ENCODE measurements at places on chromosomes 11 and 22.

GRCh38 chr11:40062616-40063015 lies 1396.8 kb downstream of the LRRC4C start:
- no peak for DNase-seq
- H3K4me3 ChIP-seq: no peak overlapping the region
- H3K27me3 ChIP-seq: no peaks in the 10 kb centered on the region
- H3K27ac ChIP-seq: no peak overlapping the region

- no peaks in the 10 kb centered on the region for H3K36me3 ChIP-seq
- no peaks in the 10 kb centered on the region for H3K27me3 ChIP-seq
- no peak overlapping the region for H3K27ac ChIP-seq
- DNase-seq: no peak
- no peak overlapping the region for H3K4me3 ChIP-seq
Measured at GRCh38 chr11:92297567-92298553, 73.2 kb downstream of the FAT3 start.

- H3K27me3 ChIP-seq: peaks cover 13% of the 10 kb centered on the region
- H3K36me3 ChIP-seq: no peaks in the 10 kb centered on the region
- H3K4me1 ChIP-seq: no peaks in the 10 kb centered on the region
- no peak for DNase-seq
- H3K4me3 ChIP-seq: no peak overlapping the region
Measured at GRCh38 chr22:30857791-30858190, 110.8 kb downstream of the MORC2 start.

DNA sequence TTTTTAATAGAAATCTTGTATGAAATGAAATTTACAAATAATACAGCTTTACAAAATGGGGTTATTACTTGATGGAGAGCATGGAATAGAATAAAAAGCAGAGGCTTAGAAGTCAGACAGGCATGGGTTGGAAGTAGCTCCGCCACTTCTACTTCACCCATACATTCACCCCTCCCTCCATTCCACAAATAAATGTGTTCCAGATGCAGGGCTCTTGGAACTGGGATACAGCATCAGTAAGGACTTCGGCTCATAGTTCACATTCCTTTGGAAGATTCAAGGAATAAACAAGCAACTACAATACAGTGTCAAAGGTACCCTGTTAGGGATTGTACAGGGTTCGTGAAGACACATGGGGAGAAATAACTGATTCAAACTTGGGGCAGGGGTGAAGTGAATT lies 156.8 kb downstream of the WNT11 start:
- peaks cover 4% of the 10 kb centered on the region for H3K4me1 ChIP-seq
- H3K36me3 ChIP-seq: peaks cover 4% of the 10 kb centered on the region
- H3K27ac ChIP-seq: no peak overlapping the region

DNA sequence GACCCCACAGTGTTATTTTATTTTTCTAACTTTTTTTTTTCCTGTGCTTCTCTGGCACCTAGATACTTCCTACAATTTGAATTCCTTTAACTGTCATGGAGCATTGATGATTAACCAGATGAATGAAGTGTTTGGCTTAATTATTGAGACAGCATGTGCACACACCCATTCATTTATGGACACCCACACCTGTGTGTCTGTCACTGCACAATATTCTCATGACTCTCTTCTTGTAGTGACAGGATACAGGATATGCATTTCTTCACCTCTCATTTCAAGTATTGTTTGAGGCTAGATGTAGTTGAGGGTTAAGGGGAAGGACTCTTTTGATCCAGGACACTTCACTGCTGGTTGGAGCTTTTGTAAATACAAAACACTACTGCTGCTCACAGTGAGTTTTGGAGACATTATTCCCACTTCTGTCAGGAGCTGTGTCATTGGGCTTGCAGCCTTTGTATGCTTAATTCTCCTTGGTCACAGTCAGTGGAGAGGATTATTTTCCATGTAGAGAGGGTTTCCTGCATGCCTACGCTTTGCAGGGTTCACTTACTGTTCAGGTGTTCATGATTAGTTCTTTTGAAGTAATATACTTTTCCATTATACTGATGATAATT lies 33.5 kb downstream of the SPECC1L start:
- H3K36me3 ChIP-seq: peaks cover 13% of the 10 kb centered on the region
- no peak overlapping the region for H3K27ac ChIP-seq
- H3K4me1 ChIP-seq: peaks cover 44% of the 10 kb centered on the region
- no peak overlapping the region for H3K4me3 ChIP-seq
- H3K27me3 ChIP-seq: no peaks in the 10 kb centered on the region
- DNase-seq: no peak

GRCh38 chr22:42384506-42384905 lies 47.7 kb downstream of the NFAM1 start:
- H3K27ac ChIP-seq: no peak overlapping the region
- DNase-seq: no peak
- H3K4me3 ChIP-seq: no peak overlapping the region
- no peaks in the 10 kb centered on the region for H3K36me3 ChIP-seq
- H3K4me1 ChIP-seq: no peaks in the 10 kb centered on the region

DNA sequence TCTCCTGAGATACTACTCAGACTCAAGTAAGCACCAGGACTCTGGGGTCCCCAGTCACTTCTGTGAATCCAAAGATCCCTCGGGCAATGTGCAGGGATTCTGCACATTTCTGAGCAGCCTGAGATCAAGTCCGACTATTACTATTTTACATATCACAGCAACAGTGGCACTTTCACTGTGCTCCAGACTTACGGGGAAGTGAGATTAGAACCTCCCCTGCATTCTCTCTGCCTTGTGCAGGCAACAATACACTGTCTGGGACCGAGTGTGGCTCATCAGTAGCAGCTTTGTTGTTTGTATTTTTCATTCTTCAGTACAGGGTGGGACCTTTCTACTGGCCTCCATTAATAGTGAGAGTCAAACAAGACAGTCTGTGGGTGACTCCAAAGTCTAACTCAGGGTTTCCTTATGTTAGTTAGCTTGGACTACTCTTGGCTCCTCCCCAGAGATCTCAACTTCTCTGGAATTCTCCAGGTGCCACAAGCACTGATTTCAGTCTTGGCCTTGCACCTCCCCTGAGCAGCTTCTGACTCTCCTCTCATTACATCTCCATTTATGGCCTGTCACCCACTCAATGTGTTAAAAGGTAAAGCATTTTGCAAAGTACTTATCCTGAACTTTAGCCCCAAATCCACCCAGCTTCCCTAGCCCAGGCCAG lies 76.2 kb upstream of the TOP3B start:
- DNase-seq: no peak
- H3K4me1 ChIP-seq: no peaks in the 10 kb centered on the region
- no peaks in the 10 kb centered on the region for H3K36me3 ChIP-seq
- H3K4me3 ChIP-seq: no peak overlapping the region
- H3K27me3 ChIP-seq: peaks cover 25% of the 10 kb centered on the region

DNA sequence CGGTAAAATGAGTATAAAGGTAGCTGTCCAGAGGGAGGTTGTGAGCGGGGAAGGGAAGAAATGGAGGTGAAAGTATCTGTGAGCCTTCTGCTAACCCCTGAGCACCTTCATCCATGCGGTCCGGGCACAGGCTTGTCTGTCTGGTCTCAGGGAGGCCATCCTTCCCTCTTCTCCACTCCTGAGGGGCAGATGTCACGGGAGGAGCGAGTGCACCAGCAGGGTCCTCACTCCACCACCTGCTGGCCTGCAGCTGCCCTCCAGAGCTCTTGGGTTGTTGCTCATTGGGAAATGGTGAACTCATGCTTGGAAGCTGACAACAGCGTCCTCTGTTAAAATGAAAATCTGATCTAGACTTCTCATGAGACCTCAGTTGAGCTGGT lies 33.8 kb upstream of the WNT11 start:
- no peaks in the 10 kb centered on the region for H3K36me3 ChIP-seq
- H3K4me1 ChIP-seq: peaks cover 15% of the 10 kb centered on the region
- no peak overlapping the region for H3K27ac ChIP-seq
- peaks cover 2% of the 10 kb centered on the region for H3K27me3 ChIP-seq

- peaks cover 87% of the 10 kb centered on the region for H3K4me1 ChIP-seq
- peak overlapping the region; percentile 88 for H3K27ac ChIP-seq
- DNase-seq: peak; percentile 70
- no peaks in the 10 kb centered on the region for H3K27me3 ChIP-seq
- H3K4me3 ChIP-seq: peak overlapping the region; percentile 85
Measured at GRCh38 chr11:128302425-128303186, 284.8 kb downstream of the ETS1 start.

DNA sequence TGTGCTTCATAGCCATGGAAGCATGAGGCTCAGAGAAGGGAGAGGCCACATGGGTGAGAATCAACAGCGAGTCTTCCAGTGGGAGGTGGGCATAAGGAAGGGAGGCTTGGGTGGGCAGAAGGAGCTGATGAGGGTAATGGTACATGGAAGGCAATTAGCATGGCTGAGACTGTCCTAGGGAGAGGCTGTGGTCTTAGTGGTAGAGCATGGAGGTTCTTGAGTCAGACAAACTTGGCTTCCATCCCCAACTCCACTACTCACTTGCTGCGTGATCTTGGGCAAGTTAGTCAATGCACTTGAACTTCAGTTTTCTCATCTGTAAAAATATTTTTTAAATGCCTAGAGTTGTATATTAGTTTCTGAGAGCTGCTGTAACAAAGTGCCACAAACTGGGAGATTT lies 227.2 kb upstream of the E2F8 start:
- peaks cover 11% of the 10 kb centered on the region for H3K27me3 ChIP-seq
- DNase-seq: no peak
- H3K4me1 ChIP-seq: no peaks in the 10 kb centered on the region
- no peak overlapping the region for H3K4me3 ChIP-seq
- no peaks in the 10 kb centered on the region for H3K36me3 ChIP-seq

- DNase-seq: no peak
- H3K27me3 ChIP-seq: peaks cover 14% of the 10 kb centered on the region
- H3K36me3 ChIP-seq: no peaks in the 10 kb centered on the region
- no peak overlapping the region for H3K27ac ChIP-seq
- H3K4me3 ChIP-seq: no peak overlapping the region
Measured at GRCh38 chr11:44657836-44658505, 68.8 kb upstream of the TSPAN18 start.

DNA sequence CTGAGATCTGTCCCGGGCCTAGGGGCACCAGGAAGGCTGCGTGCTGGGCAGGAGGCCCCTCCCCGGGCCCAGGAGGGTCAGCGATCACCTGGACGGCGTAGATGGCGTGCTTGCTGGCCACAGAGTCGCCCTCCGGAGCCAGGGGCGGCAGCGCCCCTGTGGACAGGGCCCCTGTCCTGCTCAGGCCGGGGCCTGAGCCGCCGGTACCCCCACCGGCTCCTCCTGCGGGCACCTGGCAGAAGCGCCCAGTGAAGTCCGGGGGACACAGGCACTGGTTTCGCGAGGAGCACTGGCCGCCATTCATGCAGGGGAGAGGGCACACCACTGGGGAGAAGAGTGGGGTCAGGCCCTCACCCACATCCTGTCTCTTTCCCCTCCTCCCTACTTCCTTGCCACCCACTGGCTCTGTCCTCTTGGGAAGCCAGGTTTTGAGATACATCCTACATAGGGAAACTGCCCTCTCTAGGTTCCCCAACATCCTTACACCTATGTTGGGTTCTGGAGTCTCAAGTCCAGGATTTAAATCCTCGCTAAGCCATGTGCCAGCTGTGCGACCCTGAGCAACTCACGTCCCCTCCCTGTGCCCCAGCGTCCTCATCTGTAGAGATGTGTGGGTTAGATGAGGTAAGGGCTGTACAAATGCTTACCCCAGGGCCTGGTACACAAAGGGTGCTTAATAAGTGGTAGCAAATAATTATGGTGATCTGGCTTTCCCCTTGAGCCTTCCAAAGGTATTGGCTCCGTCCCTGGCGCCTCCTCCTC lies 3.9 kb downstream of the LTBP3 start:
- DNase-seq: peak; percentile 56
- no peaks in the 10 kb centered on the region for H3K36me3 ChIP-seq
- H3K27ac ChIP-seq: peak overlapping the region; percentile 91
- H3K4me3 ChIP-seq: peak overlapping the region; percentile 27
- H3K27me3 ChIP-seq: no peaks in the 10 kb centered on the region

DNA sequence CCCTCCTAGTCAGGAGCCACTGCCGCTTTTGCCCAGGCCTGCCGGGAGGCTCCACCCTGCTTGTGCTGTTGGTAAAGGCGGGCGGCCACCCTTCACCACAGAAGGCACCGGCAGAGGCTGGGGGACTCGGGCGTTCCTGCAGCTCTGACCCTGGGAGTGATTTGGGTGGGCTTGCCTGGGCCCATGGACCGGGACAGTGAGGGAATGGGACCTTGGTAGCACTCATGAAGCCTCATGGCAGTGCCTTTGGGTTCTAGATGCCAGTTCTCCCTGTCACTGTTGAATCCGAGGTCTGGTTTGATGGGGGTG lies 4.4 kb downstream of the TPCN2 start:
- peaks cover 16% of the 10 kb centered on the region for H3K4me1 ChIP-seq
- H3K4me3 ChIP-seq: no peak overlapping the region
- no peaks in the 10 kb centered on the region for H3K36me3 ChIP-seq
- no peak overlapping the region for H3K27ac ChIP-seq

- peaks cover 9% of the 10 kb centered on the region for H3K36me3 ChIP-seq
- H3K4me3 ChIP-seq: no peak overlapping the region
- H3K27ac ChIP-seq: no peak overlapping the region
- no peaks in the 10 kb centered on the region for H3K27me3 ChIP-seq
- H3K4me1 ChIP-seq: peaks cover 11% of the 10 kb centered on the region
- DNase-seq: no peak
Measured at GRCh38 chr11:122864386-122865115, 18.0 kb upstream of the JHY start.

GRCh38 chr11:9263840-9264315 lies 1.3 kb downstream of the DENND5A start:
- H3K36me3 ChIP-seq: peaks cover 5% of the 10 kb centered on the region
- DNase-seq: peak; percentile 83
- H3K4me1 ChIP-seq: peaks cover 39% of the 10 kb centered on the region
- H3K27ac ChIP-seq: peak overlapping the region; percentile 99
- H3K27me3 ChIP-seq: peaks cover 27% of the 10 kb centered on the region

- no peak for DNase-seq
- no peaks in the 10 kb centered on the region for H3K36me3 ChIP-seq
- no peak overlapping the region for H3K4me3 ChIP-seq
- no peak overlapping the region for H3K27ac ChIP-seq
- peaks cover 45% of the 10 kb centered on the region for H3K27me3 ChIP-seq
Measured at GRCh38 chr11:59097113-59097708, 9.8 kb upstream of the FAM111B start.

DNA sequence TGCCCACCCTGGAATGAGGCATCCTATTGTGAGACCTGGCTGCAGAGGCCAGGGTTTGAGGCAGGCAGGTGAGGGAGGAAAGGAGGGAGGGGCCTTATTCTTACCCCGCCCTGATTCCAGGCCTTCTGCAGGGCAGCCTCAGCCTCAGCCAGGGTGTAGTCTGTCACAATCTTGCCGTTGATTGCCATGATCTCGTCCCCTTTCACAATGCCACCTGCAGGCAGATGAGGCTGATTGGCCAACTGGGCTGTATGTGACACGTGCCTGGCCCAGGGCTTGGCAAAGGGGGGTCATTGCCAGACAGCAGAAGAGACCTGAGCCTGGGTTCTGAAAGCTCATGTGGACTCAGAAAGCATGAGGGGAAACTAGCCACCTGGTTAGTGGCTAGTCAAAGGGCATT lies 21.4 kb upstream of the ABCC8 start:
- no peaks in the 10 kb centered on the region for H3K4me1 ChIP-seq
- no peak for DNase-seq
- H3K4me3 ChIP-seq: no peak overlapping the region
- H3K27me3 ChIP-seq: peaks cover 3% of the 10 kb centered on the region
- no peak overlapping the region for H3K27ac ChIP-seq
- H3K36me3 ChIP-seq: no peaks in the 10 kb centered on the region

GRCh38 chr11:112538534-112539280 lies 278.0 kb upstream of the PLET1 start:
- H3K27ac ChIP-seq: no peak overlapping the region
- H3K36me3 ChIP-seq: no peaks in the 10 kb centered on the region
- peaks cover 46% of the 10 kb centered on the region for H3K27me3 ChIP-seq
